Stimulated activated CD4-positive, alpha-beta T cell treated with anti-CD3 and anti-CD28 coated beads, Interleukin-12 subunit alpha, Interleukin-12 subunit beta, amount 100 ng/mL, for 24 hours (primary cell): ENCODE measurements at places on chromosomes 5 and 9.

DNA sequence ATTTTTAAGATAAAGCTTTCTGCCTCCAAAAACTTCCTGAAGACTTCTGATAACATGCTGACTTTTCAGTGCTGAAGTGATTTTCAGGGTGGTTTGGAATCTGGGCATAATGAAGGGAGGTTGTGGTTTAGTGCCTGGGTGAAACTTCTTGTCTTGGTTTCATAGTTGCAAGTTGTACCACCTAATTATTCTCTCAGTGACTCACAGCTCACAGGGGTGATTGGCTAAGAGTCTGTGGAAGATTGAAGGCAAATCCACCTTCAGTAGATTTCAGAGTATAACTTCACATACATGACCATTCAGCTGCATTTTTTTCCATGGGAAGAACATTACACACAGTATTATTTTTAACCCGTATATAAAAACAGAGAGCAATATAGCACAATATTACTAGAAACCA, 199.9 kb downstream of the PTTG1 start:
- no peak for DNase-seq

- DNase-seq, result no peak
These were observed 6.5 kb downstream of the PPP6C start for GRCh38 chr9:125183054-125183453.

DNA sequence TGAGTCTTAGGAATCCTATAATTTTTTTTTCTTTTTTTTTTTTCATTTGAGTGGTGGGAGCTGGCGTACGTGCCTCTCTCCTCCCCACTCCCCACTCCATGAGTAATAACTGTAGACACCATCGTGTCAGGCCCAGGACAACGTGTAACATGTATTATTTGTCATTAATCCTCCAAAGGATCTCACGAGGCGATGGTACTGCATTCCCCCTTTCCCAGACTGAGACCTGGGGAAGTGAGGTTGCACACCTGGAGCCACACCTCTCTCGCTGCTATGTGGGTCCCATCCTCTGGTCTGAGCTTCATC, 6.1 kb upstream of the IER5L start:
- DNase-seq, result no peak

DNA sequence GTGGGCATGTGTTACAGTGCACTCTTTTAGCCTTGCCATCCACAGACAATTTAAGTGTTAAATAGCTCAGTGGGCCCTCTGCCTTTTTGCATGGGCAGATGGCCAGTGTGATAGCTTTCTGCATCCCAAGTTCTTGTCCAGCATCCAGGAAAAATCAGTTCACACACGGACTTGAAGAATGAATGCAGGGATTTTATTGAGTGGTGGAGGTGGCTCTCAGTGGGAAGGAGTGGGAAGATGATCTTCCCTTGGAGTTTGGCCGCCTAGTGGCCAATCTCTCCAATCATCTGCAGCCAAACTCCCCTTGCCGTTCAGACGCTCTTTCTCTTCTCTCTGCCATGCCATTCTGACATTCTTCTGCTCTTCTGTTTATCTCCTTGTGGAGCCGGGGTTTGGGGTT, 322.4 kb upstream of the GRAMD2B start:
- DNase-seq, result no peak

DNA sequence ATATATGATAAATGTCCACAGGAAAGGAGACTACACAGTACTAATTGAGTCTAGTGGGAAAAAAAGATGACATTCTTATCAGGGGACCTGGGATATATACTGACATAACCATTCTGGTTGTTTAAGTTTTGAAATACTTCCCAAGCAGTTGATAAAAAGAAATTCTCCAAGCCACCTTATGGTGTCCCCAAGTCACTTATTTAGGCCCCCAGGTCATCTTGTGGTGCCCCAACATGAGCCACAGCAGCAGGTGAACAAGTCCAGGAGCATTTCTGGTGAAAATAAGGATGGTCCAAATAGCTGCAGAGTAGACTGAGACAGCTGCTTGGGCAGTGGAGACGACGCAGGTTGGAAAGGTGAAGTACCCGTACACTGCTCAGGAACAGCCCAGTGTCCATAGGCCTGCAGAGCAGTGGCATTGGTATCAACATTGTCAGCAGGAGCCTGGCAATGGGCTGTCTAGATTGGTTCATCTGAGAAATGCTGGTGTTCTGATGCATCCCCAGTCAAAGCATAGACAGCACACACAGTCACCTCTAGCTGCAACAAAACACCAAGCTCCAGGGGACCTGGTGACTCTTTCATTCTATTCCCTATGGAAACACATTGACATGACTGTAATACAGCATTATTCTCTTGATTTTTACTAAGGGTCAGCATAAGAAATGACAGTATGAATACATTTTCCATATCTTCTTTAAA, 430.6 kb downstream of the NR2F1-AS1 start:
- DNase-seq, result no peak

DNA sequence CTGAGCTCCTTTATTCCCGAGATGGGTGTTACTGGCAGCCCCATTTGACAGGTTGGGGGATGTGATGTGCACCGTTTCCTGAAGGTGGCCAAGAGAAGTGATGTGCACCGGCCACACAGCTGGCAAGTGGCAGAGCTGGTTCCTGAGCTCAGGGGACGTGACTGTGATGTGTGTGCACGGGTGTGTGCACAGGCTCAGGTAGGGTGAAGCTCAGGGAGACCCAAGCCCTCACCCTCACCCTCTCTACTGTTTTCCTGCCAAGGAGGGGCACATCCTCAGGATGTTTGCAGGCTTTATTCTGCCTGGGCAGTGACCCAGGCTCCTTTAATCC, 56.6 kb downstream of the WWC1 start:
- DNase-seq, result no peak

GRCh38 chr5:28374492-28374967, 1336.1 kb upstream of the CDH9 start:
- DNase-seq, result no peak

- no peak for DNase-seq
These were observed 294.1 kb downstream of the ARHGAP26 start for GRCh38 chr5:143064218-143064641.

- DNase-seq, result no peak
These were observed 10.3 kb downstream of the BAG1 start for GRCh38 chr9:33254211-33254610.

DNA sequence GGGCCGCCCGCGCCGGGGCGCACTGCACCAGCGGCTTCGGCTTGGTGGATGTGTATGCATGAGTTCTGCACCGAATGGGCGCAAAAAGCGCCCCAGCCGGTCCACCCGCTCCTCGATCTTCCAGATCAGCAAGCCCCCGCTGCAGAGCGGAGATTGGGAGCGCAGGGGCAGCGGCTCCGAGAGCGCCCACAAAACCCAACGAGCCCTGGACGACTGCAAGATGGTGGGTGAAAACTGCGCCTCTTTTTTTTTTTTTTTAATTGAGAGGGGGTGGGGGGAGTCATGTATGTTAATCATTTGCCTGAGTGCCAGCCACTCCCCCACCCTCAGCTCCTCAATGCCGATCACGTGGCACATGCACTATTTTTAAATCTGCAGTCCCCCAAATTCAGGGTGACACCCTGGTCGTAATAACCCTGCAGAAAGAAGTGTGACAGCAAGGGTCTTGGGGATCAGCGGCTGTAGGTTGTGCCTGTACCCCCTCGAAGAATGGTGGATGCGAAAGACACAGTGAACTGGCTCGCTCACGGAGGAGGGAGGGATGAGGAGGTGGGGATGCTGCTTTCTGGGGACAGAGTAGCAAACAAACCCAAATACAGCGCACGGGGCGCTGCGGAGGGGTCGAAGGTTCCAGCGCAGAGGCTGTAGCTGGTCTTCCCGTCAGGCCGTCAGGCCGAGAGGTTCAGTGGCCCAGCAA, 900 bp downstream of the RGS7BP start:
- no peak for DNase-seq

DNA sequence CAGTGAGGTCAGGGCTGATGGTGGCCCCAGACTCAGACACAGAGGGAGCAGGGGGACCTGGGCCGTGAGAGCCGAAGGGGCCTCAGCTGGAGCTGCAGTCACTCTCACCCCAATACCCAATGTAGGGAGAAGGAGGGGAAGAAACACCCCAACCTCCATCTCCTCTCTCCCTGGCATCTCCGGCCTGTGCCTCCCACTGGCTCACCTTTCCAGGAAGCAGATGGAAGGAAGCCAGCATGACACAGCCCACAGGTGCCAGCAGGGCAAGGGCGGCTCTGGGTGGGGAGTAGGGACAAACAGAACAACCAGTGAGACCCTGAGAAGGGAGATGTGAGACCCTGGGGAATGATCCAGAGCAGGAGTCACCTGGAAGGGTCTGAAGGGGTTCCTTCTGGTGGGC, 3.0 kb upstream of the CRB2 start:
- no peak for DNase-seq

GRCh38 chr9:15010581-15010980, 100.4 kb upstream of the FREM1 start:
- no peak for DNase-seq

GRCh38 chr9:80492221-80492620, 920.5 kb downstream of the TLE4 start:
- no peak for DNase-seq

- DNase-seq, result no peak
These were observed 409.7 kb downstream of the IRX1 start for GRCh38 chr5:4005335-4005734.

DNA sequence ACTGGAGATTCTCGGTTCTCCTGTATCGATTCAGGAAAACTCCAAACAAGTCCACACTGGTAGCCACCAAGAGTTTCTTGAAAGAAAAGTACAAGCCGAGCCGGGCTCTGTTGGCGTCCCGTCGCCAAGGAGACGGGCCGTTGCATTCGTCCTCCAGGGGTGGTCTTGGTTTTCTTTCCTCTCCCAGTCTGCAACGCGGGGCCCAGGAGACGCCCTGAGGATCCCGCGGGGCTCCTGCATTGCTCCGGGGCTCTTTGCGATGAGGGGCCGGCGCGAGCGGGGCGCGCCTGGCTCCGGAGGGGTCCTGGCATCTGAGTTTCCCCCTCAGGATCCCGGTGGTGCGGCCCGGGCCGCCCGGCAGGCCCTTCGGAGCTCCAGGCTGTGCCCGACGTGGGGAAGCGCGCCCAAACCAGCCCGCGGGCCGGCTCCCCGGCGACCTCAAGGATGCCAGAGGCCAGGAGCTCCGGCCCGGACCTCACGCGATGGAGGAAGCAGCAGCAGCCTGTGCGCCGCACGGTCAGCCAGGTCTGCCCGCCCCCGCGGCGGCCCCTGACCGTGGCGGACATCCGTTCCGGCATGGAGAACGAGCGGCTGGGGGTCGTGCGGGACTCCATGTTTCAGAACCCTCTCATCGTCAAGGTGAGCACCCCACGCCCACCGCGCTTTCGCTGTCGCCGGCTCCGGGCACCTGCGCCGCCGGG, at the start of gene CFAP77:
CFAP77 (plus strand) TSS at position 384 of the 701 bp plus-strand sequence; CDS start at position 445, 61 bp downstream.
- no peak for DNase-seq

- DNase-seq, result no peak
These were observed 2.1 kb downstream of the NIPSNAP3B start for GRCh38 chr9:104766025-104766424.

DNA sequence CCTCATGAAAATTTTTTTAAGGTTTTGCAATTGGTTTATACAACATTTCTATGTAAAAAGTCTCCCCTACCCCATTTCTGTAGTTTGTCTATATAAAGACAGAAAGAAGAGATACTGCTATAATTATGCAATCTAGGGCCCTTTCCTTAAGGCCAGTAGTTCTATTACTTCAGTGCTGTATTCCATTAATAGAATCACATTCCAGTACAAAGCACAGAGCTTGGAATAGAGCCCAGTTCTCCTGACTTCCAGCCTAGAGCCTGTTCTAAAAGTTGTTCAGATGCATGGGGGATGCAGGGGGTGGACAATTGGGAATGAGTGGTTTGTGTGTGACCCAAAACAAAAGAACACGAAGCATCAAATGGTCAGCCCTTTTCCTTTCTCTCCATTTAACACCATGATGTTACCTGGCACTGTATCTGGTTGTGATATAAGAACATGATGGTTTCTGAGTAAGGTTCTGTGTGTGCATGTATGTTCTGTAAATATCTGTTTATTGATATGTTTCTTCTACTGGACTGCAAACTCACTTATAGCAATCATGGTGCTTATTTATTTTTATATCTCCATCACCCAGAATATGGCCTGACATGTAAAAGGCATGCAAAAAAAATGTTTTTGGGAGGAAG, 8.2 kb upstream of the GRAMD2B start:
- DNase-seq, result no peak

- DNase-seq, result no peak
These were observed 18.1 kb downstream of the RAI14 start for GRCh38 chr5:34674187-34674586.

- no peak for DNase-seq
These were observed 32.8 kb upstream of the TGFBI start for GRCh38 chr5:135995976-135996375.

GRCh38 chr9:116646661-116647514, 40.2 kb upstream of the TRIM32 start:
- DNase-seq, result no peak

- DNase-seq, result no peak
These were observed 74.7 kb upstream of the ANKRD55 start for GRCh38 chr5:56307714-56308333.

DNA sequence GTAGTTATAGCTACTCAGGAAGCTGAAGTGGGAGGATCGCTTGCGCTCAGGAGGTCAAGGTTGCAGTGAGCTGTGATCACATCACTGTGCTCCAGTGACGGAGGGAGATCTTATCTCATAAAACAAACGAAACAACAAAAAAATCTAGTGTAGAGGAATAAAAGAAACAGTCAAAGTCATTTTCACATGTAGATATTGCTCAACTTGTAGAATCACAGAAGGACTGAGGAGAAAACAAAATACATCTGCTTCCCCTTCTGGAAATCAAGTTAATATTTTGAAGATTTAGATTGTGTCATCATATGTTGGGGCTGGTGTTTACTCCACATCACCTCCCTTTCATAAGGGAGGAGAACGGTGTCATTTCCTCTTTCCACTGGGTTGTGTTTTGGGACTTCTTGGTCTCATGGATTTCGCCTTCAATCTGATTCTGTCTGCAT, 8.2 kb upstream of the SLC46A2 start:
- no peak for DNase-seq

DNA sequence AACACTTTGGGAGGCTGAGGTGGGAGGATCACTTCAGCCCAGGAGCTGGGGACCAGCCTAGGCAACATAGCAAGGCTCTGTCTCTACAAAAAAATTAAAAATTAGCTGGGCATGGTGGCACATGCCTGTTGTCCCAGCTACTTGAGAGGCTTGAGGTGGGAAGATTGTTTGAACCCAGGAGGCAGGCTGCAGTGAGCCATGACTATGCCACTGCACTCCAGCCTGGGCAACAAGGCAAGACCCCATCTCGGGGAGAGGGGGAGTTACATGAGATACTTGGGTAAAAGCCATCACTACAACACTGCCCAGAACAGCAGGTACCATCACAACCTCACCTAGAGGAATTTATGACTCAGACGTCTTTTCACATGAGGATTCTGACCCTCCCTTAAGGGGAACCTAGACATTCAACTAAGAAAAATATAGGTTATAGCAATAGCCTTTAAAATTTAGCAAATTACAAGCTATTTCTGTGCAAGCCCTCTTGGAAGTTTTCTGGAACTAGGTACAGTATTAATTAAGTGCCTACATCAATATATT, 143.5 kb downstream of the NFIB start:
- DNase-seq, result no peak
